T-cell (primary cell): ENCODE measurements at places on chromosomes 1 and 21.

- H3K27me3 ChIP-seq, result no peaks in the 10 kb centered on the region
- H3K36me3 ChIP-seq, result peaks cover 7% of the 10 kb centered on the region
- H3K27ac ChIP-seq, result no peak overlapping the region
- H3K4me1 ChIP-seq, result peaks cover 3% of the 10 kb centered on the region
- no peak overlapping the region for H3K4me3 ChIP-seq
- DNase-seq, result no peak
Observed at GRCh38 chr1:16374266-16374665, 7.2 kb downstream of the SZRD1 start.

- no peak overlapping the region for H3K27ac ChIP-seq
- H3K27me3 ChIP-seq, result no peaks in the 10 kb centered on the region
- H3K4me3 ChIP-seq, result no peak overlapping the region
- H3K4me1 ChIP-seq, result peaks cover 12% of the 10 kb centered on the region
- no peak for DNase-seq
- H3K36me3 ChIP-seq, result no peaks in the 10 kb centered on the region
Observed at GRCh38 chr1:67740543-67740942, 55.5 kb downstream of the GADD45A start.

- H3K27me3 ChIP-seq, result no peaks in the 10 kb centered on the region
- no peaks in the 10 kb centered on the region for H3K36me3 ChIP-seq
- no peak overlapping the region for H3K27ac ChIP-seq
- H3K4me3 ChIP-seq, result no peak overlapping the region
- no peak for DNase-seq
Observed at GRCh38 chr1:184330875-184331274, 56.0 kb upstream of the C1orf21 start.

DNA sequence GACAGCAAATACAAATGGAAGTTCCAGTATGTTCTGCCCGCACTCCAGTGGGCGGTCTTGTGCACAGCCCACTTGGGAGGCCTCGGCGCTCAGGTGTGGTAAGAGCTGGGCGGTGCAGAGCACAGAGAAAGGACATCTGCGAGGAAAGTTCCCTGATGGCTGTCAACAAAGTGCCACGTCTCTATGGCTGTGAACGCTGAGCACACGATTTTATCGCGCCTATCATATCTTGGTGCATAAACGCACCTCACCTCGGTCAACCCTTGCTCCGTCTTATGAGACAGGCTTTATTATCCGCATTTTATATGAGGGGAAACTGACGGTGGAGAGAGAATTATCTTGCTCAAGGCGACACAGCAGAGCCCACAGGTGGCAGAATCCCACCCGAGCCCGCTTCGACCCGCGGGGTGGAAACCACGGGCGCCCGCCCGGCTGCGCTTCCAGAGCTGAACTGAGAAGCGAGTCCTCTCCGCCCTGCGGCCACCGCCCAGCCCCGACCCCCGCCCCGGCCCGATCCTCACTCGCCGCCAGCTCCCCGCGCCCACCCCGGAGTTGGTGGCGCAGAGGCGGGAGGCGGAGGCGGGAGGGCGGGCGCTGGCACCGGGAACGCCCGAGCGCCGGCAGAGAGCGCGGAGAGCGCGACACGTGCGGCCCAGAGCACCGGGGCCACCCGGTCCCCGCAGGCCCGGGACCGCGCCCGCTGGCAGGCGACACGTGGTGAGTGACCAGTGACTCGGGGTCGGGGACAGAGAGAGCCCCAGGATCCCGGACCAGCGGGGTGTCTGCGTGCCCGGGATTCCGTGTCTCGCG lies at the start of gene IL12RB2:
IL12RB2 (plus strand) TSS at position 623 of the 810 bp plus-strand sequence. CDS start 12,496 bp downstream, outside the sequence.
- peak; percentile 16 for DNase-seq
- no peaks in the 10 kb centered on the region for H3K4me1 ChIP-seq
- peak within 1 kb of the TSS; percentile 53 for H3K4me3 ChIP-seq
- peak within 1 kb of the TSS; percentile 24 for H3K27ac ChIP-seq
- peaks cover 20% of the 10 kb centered on the region for H3K27me3 ChIP-seq
- H3K36me3 ChIP-seq, result no peaks in the 10 kb centered on the region

- no peak overlapping the region for H3K27ac ChIP-seq
- no peak for DNase-seq
- H3K4me1 ChIP-seq, result peaks cover 22% of the 10 kb centered on the region
- H3K4me3 ChIP-seq, result no peak overlapping the region
Observed at GRCh38 chr1:41385398-41386195, 24.4 kb downstream of the FOXO6 start.

- no peaks in the 10 kb centered on the region for H3K36me3 ChIP-seq
- H3K4me1 ChIP-seq, result no peaks in the 10 kb centered on the region
- H3K4me3 ChIP-seq, result no peak overlapping the region
- no peak overlapping the region for H3K27ac ChIP-seq
Observed at GRCh38 chr21:45416620-45417019, 11.7 kb downstream of the COL18A1 start.

GRCh38 chr1:57908147-57908890 lies 484.5 kb upstream of the DAB1 start:
- no peaks in the 10 kb centered on the region for H3K36me3 ChIP-seq
- H3K27me3 ChIP-seq, result no peaks in the 10 kb centered on the region
- H3K4me3 ChIP-seq, result no peak overlapping the region
- H3K27ac ChIP-seq, result no peak overlapping the region
- H3K4me1 ChIP-seq, result no peaks in the 10 kb centered on the region
- DNase-seq, result no peak

DNA sequence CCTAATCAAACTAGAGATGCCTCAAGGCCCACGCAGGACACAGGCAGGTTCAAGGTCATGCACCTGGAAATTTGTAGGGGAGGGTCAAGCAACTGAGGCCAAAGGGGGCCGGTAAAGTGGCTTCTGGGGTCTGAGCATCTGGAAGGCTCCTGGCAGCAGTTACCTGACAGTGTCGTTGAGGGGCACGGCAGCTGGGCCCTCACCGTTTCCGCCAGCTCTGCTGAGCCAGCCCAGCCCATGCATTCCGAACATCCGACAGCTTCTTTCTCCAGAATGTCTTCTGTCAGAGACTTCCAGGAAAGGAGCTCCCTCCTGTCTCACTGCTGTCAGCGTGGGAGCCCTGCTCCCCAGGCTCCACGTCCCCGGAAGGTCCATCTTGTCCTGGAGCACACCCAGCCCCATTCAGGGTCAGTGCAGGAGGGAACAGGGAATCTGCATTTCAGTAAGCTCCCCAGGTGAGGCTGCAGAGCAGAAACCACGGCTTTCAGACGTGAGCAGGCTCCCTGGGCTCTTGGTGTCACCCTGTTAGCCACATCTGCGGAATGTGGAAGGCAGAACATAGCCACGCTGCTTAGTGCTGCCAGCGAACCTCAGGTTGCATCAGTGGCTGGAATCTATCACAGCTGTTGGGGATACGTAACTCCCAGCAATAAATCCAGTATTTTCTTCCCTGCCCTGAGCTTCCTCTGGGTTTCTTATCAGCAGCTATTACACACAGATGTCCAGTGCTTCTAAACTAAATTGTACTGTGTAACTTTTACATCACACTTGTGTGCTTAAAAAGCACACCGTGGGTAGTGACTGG lies 36.3 kb upstream of the FAM3B start:
- no peak overlapping the region for H3K4me3 ChIP-seq
- H3K27ac ChIP-seq, result no peak overlapping the region
- H3K36me3 ChIP-seq, result no peaks in the 10 kb centered on the region
